KBM-7 (cell line): ENCODE measurements at places on chromosomes 4 and X.
A peak's percentile ranks its signal among the peaks of the same experiment; 100 is the strongest.

DNA sequence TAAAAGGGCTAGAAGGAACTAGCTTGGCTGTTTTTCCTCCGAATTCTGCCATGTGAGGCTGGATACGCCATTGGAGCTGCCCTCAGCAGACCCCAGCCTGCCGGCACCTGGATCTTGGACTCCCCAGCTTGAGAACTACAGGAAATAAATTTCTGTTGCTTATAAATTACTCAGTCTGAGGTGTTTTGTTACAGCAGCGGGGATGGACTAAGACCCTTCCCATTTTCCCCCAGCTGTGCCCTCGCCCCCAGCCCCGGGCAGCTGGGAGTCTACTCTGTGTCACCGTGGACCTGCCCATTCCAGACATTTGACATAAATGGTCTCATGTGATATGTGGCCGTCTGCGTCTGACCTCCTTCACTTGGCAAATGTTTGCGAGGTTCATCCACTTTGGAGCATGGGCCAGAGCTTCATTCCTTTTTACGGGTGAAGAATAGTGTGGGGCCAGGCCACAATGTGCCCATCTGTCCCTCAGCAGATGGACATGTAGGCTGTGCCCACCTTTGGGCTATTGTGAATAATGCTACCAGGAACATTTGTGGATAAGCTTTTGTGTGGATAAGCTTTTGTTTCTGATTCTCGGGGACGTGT, 30.7 kb upstream of the SPON2 start:
- no peak for DNase-seq

- DNase-seq, result no peak
Observed at GRCh38 chrX:155637714-155638113, 25.0 kb upstream of the TMLHE start.

DNA sequence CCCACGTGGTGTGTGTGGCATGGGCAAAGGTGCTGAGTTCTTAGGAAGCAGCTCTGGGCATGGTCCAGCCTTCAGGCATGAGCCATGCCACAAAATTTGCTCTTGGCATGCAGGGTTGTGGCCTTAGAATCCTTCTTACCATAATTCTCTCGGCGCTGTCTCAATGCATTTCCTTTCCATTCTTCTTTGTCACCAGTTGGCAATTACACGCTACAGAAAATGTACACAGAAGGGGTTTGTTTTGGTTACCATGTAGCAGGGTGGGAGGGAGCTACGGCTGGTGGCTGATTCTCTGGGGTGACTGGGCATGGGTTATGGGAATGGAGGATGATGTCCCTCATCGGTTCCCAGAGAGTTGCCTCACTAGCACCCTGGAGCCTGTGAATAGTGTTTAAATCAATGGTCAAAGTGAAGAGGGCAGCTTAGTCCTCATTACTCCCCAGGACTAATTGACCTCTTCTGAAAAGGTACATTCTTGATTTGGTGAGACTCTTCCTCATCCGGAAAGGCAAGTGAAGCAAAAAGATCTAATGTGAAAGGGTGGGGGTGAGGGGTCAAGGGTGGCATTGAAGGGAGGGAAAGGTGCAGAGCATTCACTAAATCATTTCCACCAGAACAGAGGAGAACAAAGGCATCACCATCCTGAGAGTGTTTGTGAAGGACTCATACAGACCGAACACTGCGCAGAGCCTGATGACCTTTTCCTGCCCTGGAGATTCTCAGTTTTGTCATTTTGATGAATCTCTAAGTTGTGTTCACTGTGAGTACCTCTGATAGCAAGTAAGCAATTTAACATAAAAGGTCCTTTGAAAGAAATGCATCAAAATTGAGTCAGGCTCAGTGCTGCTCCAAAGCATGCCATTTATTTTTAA, 199.8 kb upstream of the SFRP2 start:
- no peak for DNase-seq

- no peak for DNase-seq
Observed at GRCh38 chrX:40418146-40418812, 162.5 kb upstream of the ATP6AP2 start.

DNA sequence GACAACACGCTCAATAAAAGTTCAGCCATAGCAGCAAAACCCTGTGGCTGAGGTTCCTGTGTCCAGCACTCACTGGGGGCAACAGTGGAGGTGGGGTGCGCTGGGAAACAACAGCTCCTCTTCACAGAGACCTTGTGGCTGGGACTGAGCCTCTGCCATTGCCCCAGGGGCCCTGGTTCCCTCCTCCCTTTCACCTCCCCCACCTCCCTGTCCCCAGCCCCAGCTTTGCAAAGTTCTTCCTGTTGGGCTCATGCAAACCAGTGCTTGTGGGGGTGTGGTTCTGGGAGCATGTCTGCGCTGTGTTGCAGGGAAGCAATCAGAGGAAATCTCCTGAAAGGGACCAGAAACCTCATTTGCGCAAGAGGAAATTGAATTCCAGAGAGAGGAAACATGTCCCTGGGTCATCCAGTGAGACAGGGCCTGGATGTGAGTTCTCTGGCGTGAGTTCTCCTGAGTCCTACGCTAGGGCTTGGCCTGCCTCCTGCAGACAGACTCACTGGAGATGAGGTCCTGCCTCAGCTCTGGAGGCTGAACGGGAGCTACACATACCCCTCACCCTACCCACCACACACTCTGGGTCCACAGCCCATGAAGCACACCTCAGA, 7.4 kb downstream of the FATE1 start:
- no peak for DNase-seq

GRCh38 chrX:151398346-151398745, 1.3 kb downstream of the VMA21 start:
- peak; percentile 21 for DNase-seq

DNA sequence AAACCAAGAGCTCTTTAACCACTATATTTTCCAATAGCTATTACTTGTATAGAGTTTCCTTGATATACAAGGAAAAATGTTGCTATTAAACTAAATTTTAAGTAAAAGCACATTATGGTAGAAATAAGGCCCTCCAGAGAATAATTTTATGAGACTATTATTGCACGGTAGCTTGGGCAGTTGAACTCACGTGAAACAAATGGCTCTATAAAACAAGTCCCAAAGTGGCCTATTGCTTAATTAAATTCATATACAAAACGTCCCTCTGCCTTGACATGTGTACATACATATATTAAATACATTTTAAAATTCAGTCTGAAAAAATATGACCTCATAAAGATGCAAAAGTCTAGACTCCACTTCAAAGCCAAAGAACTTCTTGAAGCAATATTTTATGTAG, 582.2 kb downstream of the CENPC start:
- no peak for DNase-seq

DNA sequence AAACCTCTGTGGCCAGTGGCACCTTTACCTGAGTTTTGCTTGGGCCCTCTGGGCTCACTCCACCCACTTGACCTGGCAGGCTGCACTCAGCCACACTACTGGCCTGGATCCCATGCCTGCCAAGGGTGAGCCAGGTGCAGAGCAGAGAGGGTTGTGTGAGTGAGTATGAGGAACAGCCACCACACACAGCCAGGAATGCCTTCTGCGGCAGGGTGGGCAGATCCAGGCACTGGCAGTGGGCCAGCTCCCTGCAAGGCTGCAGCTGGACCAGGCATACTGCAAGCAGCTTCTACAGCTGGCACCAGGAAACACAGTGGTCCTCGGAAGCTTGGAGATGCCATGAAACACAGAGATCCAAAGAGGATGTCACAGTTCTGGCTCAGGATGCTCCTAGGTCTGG, 570.1 kb upstream of the ACTRT1 start:
- DNase-seq, result no peak

DNA sequence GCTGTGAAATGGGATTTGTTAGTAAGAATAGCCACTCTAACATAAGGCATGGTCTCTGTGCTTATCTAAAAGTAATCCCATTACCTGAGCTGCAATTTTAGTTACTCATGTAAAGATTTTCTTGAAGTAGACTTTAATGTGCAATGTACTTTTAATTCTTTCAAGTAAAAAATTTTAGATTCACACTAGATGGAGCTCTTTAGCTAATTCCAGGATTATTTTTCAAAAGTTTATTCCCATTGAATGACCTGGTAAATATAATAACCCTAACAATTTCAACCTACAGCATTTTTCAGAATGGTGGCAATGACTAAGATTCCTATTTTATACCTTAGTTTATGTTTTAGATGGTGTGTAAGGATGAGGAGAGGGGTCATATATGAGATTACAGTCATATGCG, 18.1 kb downstream of the USP38 start:
- no peak for DNase-seq

GRCh38 chr4:87257523-87257922, 37.1 kb upstream of the KLHL8 start:
- no peak for DNase-seq

- DNase-seq, result no peak
Observed at GRCh38 chr4:182593402-182593801, 323.8 kb downstream of the DCTD start.

DNA sequence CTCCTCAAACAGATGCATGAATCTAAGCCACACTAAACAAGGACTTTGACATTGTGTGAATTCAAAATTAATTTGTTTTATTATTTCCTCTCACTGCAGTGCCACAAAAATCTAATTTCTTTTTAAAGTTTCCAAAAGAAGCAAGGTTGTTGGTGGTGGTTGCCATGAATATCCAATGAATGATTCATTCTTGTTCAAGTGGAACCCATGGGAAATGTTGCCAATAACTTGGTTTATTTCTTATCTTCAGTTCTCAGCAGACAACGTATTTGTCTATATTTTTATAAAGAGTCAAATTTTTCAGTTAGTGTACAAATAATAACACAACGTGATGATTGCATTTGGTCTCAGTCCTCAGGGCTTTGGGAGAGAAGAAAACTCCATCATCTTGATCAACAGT, 309.4 kb upstream of the NOCT start:
- DNase-seq, result no peak

DNA sequence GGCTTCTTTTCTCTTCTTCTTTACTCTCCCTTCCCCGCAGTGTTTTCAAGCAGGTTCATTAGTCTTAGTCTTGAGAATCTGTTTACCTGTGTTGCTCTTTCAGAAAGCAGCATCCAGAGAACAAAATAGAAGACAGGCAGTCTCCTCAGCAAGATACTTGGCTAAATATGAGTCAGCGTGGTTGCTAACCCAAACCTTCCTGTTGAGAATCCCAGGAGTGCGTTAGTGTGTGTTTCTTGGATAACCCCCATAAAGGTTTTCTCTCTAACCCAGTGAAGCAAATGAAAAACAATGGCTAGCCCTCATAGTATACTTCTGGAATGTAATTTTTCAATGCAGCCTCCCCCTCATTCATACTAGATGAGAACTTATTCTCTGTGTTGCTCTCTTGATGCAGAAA, 41.1 kb downstream of the BMPR1B start:
- DNase-seq, result no peak

GRCh38 chr4:136927172-136927571, 605.1 kb downstream of the PCDH18 start:
- DNase-seq, result no peak

GRCh38 chr4:82748810-82749470, 49.7 kb downstream of the SCD5 start:
- no peak for DNase-seq

GRCh38 chr4:123676071-123676889, 279.7 kb downstream of the SPRY1 start:
- no peak for DNase-seq

DNA sequence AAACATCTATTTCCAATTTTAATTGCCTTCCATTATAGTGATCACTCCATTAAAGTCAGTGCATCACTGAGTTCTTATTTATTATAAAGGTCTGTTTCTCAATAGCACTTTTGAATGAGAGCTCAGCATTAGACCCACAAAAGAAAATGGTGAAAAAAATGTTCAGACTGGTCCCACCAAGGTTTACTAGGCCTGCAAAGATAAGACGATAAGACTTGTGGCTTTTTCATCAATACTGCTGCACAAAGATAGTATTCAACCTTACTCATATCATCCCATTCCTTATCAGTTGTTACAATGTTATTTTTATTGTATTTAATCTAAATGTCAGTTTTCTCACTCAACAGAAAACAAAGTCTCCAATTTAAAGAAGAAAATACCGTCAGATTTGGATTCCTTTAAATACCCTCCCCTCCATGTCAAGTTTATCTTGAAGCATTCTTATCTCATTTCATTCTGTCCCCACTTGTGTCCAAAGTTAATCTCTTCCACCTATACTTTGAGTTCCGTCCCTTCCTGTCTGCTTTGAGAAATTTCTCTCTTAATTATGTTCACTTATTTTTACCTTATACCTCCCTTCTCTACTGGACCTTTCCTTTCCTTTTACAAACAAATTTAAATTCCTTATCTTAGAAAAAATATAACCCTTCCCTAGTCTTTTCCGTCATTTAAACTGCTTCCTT, 140.0 kb downstream of the GASK1B start:
- DNase-seq, result peak; percentile 11

GRCh38 chrX:71224098-71224708, 1.2 kb downstream of the GJB1 start:
- no peak for DNase-seq

GRCh38 chrX:18920079-18920478, 63.8 kb downstream of the PHKA2 start:
- no peak for DNase-seq

GRCh38 chrX:95290455-95290854, 1394.2 kb upstream of the DIAPH2 start:
- no peak for DNase-seq

DNA sequence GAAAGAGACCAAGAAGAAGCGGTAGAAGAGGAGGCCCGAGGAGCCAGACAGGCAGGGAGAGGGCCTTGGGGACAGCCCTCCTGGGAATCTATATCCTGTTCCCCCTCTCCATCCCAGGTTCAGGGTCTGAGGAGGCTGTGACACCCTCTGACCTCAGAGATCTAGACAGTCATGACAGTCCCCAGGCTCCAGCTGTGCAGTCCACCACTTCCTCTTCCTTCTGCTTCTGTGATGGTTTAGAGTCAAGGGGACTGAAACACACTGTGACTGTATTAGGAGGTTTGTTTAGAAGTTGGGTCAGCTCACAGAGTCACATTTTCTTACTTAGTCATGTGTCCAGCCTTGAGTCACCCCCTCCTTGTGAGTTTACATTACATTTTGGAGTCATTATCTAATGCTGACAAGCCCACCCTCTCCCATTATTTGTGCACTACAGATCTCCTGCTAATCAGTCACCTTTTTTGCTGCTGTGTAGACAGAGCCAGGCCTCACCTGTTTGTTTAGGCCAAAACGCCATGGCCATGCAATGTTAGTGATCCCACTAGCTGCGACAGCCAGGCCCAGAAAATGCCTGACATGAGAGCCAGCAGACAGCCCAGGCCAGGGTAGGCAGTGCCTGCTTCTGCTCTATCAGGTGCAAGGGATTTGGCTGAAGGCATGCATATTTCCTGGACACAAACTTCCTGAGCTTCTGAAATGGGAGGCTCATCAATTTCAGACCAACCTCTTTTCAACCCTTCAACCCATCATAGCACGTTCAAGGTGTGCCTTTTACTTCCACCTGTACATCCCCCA, 26.0 kb downstream of the MANBA start:
- DNase-seq, result peak; percentile 87
